SW480 (cell line): ENCODE measurements at places on chromosomes 4 and X.

DNA sequence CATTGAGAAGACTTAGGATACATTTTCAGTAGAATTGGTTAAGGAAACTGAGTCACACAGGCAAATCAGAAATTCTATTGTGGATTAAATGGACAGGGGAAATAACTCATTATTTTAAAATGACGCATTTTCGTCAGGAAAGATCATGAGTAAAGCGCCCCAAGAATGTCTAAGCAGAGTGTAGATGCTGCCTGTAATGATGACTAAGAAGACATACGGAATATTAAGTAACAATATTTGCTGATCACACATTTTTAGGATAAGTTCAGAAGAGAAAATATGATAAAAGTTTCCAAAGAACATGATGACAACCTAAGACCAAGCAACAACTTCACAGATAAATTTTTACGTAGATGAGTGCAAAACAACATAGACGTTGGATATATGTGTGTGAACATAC lies 596.3 kb upstream of the TENM3 start:
- no peak for DNase-seq

DNA sequence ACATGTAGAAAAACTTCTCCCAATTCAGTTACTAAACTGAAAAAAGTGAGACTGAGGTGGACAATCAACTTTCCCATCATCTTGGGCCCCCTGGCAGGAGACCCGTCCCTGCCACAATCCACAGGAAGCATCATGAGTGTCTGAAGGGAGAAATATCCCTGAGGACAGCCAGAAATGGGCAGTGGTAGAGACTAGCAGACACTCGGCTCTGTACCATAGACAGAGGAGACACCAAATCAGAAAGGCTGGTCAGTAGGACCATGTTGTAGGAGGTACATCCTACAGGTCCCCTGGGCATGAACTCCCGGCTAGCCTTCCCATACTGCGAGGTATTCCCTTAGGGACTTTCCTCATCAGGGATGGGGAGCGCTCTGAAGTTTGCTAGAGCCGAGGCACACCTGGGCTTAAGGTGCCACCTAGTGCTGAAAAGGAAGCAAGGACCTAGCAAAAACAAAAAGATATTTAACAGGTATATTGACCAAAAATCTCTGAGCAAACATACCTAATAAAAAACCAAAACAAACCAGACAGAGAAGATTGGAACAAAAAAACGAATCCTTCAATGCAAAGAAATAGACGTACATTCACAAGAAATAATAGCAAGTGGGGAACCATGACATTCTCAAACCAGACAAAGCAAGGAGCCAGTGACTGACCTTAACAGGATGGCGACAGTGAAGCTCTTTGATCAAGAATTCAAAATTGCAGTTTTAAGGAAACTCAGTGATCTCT lies 55.6 kb downstream of the HAUS3 start:
- peak; percentile 73 for DNase-seq

DNA sequence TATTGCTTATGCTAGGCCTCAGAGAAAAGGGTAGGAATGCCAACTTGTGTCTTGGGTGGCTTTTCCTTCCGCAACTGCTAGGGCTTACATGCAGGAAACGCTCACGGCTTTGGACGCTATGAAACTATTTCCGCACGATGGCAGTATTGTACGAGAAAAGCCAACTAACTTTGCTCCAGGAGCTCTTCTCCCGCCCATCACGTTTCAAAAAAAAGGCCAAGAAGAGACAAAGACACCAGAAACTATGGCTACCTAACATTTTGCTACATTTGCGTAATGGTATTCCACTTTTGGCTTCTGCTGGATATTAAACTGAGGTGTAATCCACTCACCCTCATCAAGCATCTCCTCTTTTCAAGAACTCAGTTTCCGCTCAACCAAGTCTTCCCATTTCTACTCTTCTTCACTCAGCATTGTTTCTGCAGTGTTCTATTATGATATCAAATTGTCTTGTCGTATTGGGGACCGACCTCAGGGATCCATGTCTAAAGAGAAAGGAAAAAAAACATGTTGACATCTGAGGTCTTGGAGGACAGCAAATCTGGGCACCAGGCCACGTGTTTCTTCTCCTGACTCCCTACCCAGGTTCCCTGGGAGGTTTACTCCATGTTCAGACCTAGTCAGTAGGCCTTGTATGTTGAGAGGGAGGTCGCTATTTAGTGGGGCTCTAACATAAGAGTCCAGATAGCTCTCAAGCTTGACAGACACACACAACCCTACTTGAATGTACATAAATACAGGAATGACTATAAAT lies 239.4 kb upstream of the STK26 start:
- no peak for DNase-seq

GRCh38 chrX:54560411-54560810 lies 30.4 kb downstream of the GNL3L start:
- DNase-seq = no peak

GRCh38 chr4:99404595-99405287 lies 30.4 kb downstream of the ADH7 start:
- DNase-seq = peak; percentile 73

- DNase-seq = no peak
Observed at GRCh38 chr4:100175858-100176257, 14.4 kb downstream of the DDIT4L start.

- peak; percentile 18 for DNase-seq
Observed at GRCh38 chr4:39353478-39354253, 12.5 kb downstream of the RFC1 start.

GRCh38 chr4:163554870-163555465 lies 60.5 kb downstream of the TMA16 start:
- DNase-seq = peak; percentile 28

DNA sequence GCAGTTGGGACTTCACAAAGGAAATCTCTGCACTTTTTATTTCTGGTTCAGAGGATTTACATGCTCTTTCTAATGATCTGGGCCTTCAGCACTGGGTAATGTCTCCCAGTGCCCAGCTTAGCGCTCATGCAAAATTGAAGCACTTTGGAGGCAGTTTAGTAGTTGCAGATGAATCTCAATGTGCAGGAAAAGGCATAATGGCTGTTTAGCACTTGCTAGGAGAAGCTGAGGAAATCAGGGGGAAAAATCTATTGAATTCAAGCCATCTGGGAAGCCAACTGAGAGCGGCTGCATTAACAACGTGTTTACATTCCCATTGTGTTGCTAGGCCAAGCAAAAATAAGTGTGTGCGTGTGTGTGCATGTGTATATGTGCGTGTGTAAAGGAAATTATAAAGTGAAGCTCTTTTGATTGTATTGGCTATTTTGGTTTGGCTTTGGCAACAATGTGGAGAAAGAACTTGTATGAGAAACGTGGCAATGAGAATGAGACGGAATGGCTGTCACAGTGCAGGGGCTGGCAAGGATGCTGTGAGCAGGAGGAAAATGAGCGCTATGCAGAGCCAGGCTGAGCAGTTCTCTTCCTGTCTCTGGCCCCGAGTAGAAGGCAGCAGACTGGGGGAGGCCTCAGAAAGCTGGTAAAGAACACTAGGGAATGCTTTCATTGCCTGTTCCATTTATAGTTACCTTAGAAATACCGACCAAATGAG lies 231.5 kb downstream of the UNC5C start:
- no peak for DNase-seq

GRCh38 chrX:50188859-50189600 lies 11.8 kb downstream of the AKAP4 start:
- DNase-seq = no peak

DNA sequence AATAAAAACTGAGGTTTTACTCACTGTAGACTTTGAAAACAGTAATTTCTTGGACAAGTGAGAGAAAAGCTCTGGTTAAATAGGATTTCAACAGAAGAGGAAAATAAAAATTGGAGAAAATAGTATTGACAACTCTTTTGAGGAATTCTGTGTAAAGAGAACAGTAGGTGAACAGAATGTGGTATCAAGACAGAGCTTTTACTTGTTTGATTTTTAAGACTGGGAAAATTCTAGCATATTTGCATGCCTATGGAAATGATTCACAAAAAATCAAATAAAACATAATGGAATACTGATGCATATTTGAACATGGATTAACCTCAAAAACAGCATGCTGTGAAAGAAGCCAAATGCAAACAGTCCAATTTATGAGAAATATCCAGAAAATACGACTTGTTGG lies 504.6 kb downstream of the KCTD8 start:
- no peak for DNase-seq

GRCh38 chrX:109871121-109871888 lies 131.6 kb upstream of the TMEM164 start:
- no peak for DNase-seq

GRCh38 chr4:11214281-11214680 lies 214.4 kb downstream of the HS3ST1 start:
- peak; percentile 11 for DNase-seq

- no peak for DNase-seq
Observed at GRCh38 chr4:46878641-46879040, 30.4 kb downstream of the COX7B2 start.

- no peak for DNase-seq
Observed at GRCh38 chr4:83019794-83020494, 9.3 kb upstream of the LIN54 start.

DNA sequence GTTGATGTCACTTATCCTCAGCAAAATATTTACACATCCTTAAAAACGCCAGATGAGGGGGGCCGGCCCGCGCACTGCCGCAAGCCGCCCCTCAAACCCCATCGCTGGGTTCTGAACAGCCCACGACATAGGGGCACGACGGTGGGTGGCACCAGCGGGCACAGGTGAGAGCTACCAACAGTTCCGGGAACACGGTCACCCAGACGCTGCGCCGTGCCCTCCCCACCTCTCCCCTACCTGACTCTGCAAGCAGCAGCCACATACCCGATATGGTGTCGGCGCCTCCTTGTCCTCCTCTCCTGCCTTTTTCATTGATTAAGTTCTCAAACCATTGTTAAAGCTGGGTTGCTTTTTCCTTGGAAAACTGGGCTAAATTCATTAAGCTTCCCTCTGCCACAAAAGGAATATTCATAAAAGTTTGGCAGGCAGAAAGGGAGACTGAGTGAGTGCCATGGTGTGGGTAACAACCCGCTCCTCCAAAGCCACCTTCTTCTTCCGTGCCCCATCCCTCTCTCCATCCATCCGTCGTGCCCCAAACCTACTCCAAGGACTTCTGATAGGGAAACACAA lies 1.4 kb downstream of the RAI2 start:
- DNase-seq = peak; percentile 33

DNA sequence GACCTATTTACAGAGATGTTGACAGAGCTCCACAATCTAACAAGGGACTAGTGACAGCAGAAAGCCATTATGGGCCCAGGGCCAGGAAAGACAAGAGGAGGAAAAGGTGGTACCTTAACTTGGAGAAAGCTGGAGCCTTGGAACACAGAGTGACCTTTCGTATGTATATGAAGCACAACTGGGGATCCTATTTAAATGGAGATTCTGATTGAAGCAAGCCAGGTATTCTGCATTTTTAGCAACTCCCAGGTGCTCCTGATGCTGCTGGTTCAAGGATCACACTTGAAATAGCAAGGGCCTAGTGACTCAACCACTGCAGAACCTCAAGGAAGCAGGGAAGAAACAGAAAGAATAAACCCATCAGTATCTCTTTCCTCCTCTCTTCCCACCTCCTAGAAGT lies 99.4 kb downstream of the TMEM47 start:
- no peak for DNase-seq

- DNase-seq = peak; percentile 54
Observed at GRCh38 chrX:10769195-10769594, 148.8 kb upstream of the MID1 start.

DNA sequence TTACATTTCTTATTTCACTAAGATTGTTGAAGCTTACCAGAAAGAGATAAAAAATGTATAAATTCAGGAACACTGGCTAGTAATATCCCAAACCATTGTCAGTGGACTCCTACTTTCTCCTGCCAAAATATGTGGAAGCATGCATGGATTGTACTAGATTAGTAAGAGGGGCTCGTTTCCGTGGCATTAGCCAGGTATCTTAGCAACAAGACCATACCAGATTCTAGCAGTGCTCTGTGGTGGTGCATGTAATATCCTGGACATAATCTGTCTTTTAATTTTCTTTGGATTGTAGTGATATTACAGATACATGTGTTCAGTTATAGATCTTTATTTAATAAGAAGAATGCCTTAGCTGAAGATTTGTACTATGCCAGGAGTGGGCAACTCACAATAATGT lies 371.9 kb upstream of the PITX2 start:
- DNase-seq = no peak

DNA sequence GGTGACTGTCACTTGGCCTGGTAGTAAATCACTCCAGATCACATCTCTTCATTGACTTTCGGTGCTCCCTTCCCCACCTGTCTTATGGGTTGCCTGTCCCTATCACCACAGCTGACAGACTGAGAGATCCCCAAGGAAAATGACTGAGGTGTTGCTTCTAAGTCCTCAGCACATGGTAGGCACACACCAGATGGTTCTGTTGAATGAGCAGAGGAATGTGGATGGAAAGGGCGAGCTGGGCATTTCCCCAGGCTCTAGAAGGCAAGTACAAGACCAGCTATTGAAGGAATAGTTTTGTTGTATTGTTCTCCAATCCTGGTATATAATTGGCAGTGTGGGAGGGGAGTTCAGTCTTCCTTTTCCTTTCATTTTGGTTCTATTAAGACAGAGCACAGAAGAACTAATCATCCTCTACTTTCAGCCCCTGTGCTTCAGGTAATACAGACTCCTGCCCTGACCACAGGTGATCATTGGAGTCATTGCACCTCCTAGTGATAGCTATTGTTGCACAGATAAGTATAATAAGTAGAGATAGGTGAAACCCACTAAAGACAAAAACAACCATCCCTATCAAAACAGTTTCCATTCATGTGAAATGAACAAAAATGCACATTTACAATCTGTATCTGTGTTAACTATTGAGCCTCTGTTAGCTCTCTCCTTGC lies 158.6 kb downstream of the TRAM1L1 start:
- DNase-seq = no peak

GRCh38 chr4:20805716-20806115 lies 105.5 kb downstream of the PACRGL start:
- DNase-seq = no peak

DNA sequence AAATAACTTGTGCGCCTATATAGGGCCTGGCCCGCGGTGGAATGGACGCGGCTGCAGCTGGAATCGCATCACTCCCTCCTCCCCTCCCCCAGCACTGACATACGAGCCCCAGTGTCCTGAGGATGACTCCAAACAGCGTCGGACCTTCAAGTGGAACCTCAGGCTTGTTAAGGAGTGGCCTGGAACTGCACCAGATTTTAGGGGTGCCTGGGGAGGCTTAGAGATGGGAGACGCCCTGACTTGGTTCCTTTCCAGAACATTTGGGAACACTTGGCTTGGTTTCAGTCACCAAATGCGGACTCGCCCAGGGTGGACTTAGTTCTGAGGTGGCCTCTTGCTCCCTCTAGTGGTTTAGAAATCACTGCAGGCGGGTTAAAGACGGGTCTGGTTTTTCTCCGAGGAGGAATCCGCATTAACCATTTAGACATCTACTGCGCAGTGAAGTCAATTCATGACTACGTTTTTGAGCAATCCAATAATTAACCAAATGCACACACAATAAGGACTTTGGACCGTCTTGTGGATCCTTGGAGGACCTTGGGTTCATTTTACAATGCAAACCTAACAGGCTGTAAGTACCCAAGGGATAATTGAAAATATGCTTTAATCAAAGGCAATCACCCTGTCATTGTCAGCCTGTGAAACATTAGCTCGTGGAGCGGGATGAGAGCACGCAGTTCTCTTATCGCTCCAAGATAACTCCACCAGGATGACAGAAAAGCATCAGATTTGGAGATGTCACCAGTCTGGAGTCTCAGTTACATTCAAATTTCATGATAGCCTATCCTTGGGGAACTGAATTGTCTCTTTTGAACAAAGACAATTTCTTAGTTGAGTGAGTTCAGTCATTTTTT lies 11.2 kb upstream of the PDGFRA start:
- peak; percentile 66 for DNase-seq
